ENCODE measurements at places on chromosomes 7 and 10. TPM values are rescaled to one million over a fixed set of nuclear protein-coding genes. Genes with fewer than 3 reads are reported as not detected.

GDI2 gene
- total RNA-seq = 586 TPM

INPP5A gene
- 16.3 TPM for total RNA-seq

LANCL2 gene
- 20.4 TPM for total RNA-seq

OR2A1 gene
- total RNA-seq = 0.39 TPM

INA gene
- 0.13 TPM for total RNA-seq

AKR1C2 gene
- 139 TPM for total RNA-seq

DENND2A gene
- 0.78 TPM for total RNA-seq

CPA2 gene
- total RNA-seq = 0.43 TPM

PTPN20 gene
- 5.6 TPM for total RNA-seq

GPR146 gene
- total RNA-seq = 2.5 TPM

CNPY1 gene
- not detected for total RNA-seq

C10orf67 gene
- total RNA-seq = not detected

UBTD1 gene
- 16.1 TPM for total RNA-seq

SLC13A1 gene
- total RNA-seq = not detected

FRMD4A gene
- total RNA-seq = 4.6 TPM

SMO gene
- 22.2 TPM for total RNA-seq

CDH23 gene
- total RNA-seq = 4.3 TPM

STRA8 gene
- not detected for total RNA-seq

THSD7A gene
- total RNA-seq = 0.22 TPM

NRG3 gene
- total RNA-seq = not detected

SEMA4G gene
- 0.26 TPM for total RNA-seq

CD36 gene
- not detected for total RNA-seq

ZPBP gene
- total RNA-seq = not detected

RARRES2 gene
- 0.32 TPM for total RNA-seq

NODAL gene
- total RNA-seq = not detected

FEZF1 gene
- not detected for total RNA-seq

TNRC18 gene
- 64.2 TPM for total RNA-seq

NUPR2 gene
- total RNA-seq = not detected

CCL26 gene
- 0.65 TPM for total RNA-seq

OPN4 gene
- total RNA-seq = not detected

CHST12 gene
- total RNA-seq = 8.6 TPM

LRMDA gene
- total RNA-seq = 9.5 TPM

HSPA12A gene
- total RNA-seq = 13.9 TPM

CUTC gene
- total RNA-seq = 16.6 TPM

TMEM229A gene
- total RNA-seq = not detected

ASB10 gene
- total RNA-seq = not detected

GPC2 gene
- 0.52 TPM for total RNA-seq

ACSL5 gene
- 11.8 TPM for total RNA-seq

ARHGAP22 gene
- total RNA-seq = 41.2 TPM

PVRIG gene
- total RNA-seq = not detected
